ENCODE measurements at places on chromosomes 13 and 19. TPM values are rescaled to one million over a fixed set of nuclear protein-coding genes. Genes with fewer than 3 reads are reported as not detected.

The RPS5 gene
- total RNA-seq = 1,732 TPM

The CASP14 gene
- 0.12 TPM for total RNA-seq

The SCN1B gene
- total RNA-seq = 3.0 TPM

The ZFR2 gene
- 0.41 TPM for total RNA-seq

The ZNF43 gene
- total RNA-seq = 35.1 TPM

The RDH8 gene
- total RNA-seq = not detected

The SOX1 gene
- total RNA-seq = not detected

The NUFIP1 gene
- total RNA-seq = 4.4 TPM

The RYR1 gene
- total RNA-seq = 107 TPM

The WDR83 gene
- total RNA-seq = 12.7 TPM

The ZNF813 gene
- total RNA-seq = 5.5 TPM

The CDX2 gene
- not detected for total RNA-seq

The C1QTNF9 gene
- total RNA-seq = 1.1 TPM

The GJB6 gene
- total RNA-seq = 1.2 TPM

The ZNF433 gene
- total RNA-seq = 26.7 TPM

The MBD3L2 gene
- total RNA-seq = not detected

The VWA8 gene
- 35.6 TPM for total RNA-seq

The ZNF723 gene
- total RNA-seq = not detected

The LINGO3 gene
- not detected for total RNA-seq

The FAM174C gene
- total RNA-seq = 16.6 TPM

The IGSF23 gene
- total RNA-seq = 0.76 TPM

The KMT2B gene
- 28.0 TPM for total RNA-seq

The NLRP12 gene
- total RNA-seq = 1.5 TPM

The SBK2 gene
- total RNA-seq = 0.35 TPM

The TTC9B gene
- total RNA-seq = not detected

The NLRP9 gene
- total RNA-seq = not detected

The MEIS3 gene
- total RNA-seq = 25.0 TPM

The DCT gene
- 0.41 TPM for total RNA-seq

The CLEC11A gene
- 61.6 TPM for total RNA-seq

The CERS1 gene
- 6.8 TPM for total RNA-seq

The RNF17 gene
- total RNA-seq = not detected

The ZNF709 gene
- total RNA-seq = 13.7 TPM

The C1QTNF9B gene
- total RNA-seq = not detected

The ENOX1 gene
- total RNA-seq = 10.1 TPM

The ZNF345 gene
- total RNA-seq = 14.0 TPM

The URAD gene
- total RNA-seq = not detected

The ZNF177 gene
- total RNA-seq = 7.1 TPM

The ADGRE3 gene
- total RNA-seq = 1.3 TPM

The ZNF737 gene
- total RNA-seq = 49.7 TPM

The WDR87 gene
- not detected for total RNA-seq

The CEACAM5 gene
- not detected for total RNA-seq

The KASH5 gene
- not detected for total RNA-seq

The CYP4F8 gene
- not detected for total RNA-seq

The EEF1AKMT1 gene
- total RNA-seq = 7.1 TPM

The CDC37 gene
- 98.3 TPM for total RNA-seq

The MRPS12 gene
- 33.2 TPM for total RNA-seq

The MYH14 gene
- 33.0 TPM for total RNA-seq

The OR7A5 gene
- total RNA-seq = not detected

The FZR1 gene
- 47.7 TPM for total RNA-seq

The ZNF473 gene
- 8.2 TPM for total RNA-seq

The SIGLEC8 gene
- 0.06 TPM for total RNA-seq
